Activated CD8-positive, alpha-beta memory T cell treated with anti-CD3 and anti-CD28 coated beads for 1 hour (primary cell): ENCODE measurements at places on chromosomes 3 and 15.

- no peak for DNase-seq
Observed at GRCh38 chr3:16174389-16174788, at the start of gene GALNT15. Gene GALNT15 (plus strand): TSS chr3:16174680. CDS start chr3:16175152, 472 bp downstream.

DNA sequence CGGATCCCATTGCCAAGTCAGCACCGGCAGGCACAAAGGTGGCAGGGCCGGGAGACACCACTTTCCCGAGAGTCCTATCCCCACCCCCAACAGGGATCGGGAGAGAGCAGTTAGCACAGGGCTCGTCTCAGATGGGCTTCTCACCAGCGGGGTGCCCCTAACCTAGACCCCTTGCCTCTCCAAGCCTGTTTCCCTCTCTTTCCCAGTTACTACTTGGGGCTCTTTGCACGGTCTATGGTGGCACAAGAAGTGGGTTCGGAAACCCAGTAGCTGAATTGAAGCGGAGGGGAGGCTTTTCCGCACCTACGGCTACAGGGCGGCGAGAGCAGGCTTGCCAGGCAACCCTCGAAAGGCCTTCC is 383 bp upstream of the EFCC1 start:
- no peak for DNase-seq

GRCh38 chr15:34483644-34484043 is 46.0 kb upstream of the GOLGA8A start:
- no peak for DNase-seq

DNA sequence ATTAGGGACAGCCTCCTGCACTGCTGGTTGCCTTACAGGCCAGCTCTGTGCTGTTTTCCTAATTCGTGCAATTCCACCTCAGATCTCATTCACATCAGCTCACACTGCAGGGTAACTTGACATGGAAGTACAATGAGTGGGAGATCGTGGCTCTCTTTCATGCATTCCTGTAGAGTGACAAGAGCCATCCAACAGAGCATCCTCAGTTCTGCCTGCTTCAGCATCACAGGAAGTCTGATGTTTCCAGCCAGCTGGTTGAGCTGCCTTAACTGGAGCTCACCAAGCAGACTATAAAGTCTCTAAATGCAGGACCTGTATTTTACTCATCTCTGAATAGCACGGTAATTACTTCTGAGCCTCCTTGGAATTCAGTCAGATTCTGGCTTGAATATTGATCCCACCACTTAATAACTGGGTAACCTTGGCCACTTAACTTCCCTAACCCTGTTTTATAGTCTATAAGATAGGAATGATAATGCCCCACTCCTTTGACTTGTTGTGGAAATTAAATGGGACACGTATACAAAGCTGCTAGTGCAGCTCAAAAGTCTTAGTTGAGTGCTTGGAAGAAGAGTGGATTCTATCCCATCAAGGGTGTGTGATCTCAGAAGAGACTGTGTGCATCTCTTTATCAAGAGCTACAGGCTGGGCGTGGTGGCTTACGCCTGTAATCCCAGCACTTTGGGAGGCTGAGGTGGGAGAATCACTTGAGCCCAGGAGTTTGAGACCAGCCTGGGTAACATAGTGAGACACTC is 1.4 kb upstream of the DIS3L start:
- no peak for DNase-seq

- DNase-seq = no peak
Observed at GRCh38 chr3:52891164-52891563, 6.2 kb downstream of the STIMATE start.

DNA sequence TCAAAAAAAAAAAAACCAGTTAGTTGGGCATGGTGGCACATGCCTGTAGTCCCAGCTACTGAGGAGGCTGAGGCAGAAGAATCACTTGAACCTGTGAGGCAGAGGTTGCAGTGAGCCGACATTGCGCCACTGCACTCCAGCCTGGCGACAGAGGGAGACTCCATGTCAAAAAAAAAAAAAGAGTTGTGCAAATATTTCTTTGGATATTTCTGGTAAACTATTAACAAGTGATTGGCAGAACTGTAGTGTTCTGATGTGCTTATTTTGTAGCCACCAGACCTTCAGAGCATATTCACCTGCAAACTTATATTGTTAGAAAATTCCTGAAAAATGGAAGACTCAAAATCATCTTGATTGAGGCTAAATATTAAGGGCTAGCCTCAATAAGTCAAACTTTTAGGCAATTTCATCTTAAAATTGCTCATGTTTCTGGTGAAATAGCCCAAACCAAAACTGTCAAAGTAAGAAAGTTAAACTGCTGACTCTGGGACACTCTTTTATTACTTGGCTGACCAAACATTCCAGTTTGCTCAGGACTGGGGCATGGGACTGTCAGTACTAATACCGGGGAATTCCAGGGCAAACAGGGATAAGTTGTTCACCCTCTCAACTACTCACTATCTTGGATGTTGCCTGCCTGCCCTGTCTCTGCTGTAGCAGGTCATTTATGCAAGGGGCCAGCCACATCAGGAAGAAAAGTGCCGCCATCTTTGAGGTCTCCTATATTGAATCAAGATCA is 37.0 kb downstream of the ABHD2 start:
- DNase-seq = no peak

GRCh38 chr15:41241221-41241964 is 10.3 kb downstream of the CHP1 start:
- no peak for DNase-seq

DNA sequence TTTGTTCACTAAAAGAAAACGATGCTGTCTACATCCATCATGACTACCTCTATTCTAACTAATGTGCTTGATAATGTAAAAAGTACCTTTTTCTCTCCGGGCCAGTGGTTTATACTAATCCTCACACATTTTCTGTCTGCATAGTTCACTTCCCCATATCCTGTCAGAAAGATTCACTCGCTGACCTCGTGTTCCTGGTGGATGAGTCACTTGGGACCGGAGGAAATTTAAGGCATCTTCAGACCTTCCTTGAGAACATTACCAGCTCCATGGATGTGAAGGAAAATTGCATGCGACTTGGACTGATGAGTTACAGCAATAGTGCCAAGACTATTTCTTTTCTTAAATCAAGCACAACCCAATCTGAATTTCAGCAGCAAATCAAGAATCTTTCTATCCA is 33.8 kb downstream of the COL6A5 start:
- DNase-seq = no peak

DNA sequence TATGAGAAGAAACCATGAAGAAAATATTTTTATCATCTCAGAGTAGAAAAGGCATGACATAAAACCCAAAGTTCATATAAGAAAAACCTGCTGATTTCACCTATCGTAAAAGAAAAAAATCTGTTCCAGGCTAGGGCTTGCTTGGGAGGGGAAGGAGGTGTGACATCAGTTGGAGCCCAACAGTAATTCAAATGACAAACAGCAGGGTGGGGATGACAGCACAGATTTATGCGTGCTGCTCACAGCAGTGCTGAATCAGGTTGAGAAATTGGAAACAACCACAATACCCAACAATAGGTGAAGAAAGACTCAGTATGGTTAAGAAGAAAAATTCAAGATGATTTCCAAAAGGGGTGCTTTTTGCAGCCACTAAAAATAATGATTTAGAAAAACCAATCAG is 172.4 kb downstream of the PDE8A start:
- DNase-seq = no peak

DNA sequence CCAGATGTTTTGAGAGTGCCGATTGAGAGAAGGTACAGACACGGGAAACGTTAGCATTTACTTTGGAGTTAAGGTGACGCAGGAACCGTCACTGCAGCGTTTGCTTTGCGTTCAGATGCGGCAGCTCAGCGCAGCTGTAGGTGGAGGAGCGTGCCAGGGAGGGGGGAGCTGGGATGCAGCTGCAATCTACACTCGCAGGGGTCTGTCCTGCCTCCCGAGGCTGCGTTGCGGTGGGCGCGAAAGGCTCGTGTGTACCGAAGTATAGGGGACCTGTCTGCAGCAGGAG is 425 bp upstream of the FYTTD1 start:
- DNase-seq = no peak

GRCh38 chr3:43024181-43024885 is 45.2 kb downstream of the GASK1A start:
- DNase-seq = no peak

- DNase-seq = no peak
Observed at GRCh38 chr15:78797951-78798350, 13.3 kb downstream of the ADAMTS7 start.

- DNase-seq = no peak
Observed at GRCh38 chr15:73886717-73887345, 13.5 kb downstream of the TBC1D21 start.

- no peak for DNase-seq
Observed at GRCh38 chr15:71780115-71780976, 30.0 kb upstream of the NR2E3 start.

DNA sequence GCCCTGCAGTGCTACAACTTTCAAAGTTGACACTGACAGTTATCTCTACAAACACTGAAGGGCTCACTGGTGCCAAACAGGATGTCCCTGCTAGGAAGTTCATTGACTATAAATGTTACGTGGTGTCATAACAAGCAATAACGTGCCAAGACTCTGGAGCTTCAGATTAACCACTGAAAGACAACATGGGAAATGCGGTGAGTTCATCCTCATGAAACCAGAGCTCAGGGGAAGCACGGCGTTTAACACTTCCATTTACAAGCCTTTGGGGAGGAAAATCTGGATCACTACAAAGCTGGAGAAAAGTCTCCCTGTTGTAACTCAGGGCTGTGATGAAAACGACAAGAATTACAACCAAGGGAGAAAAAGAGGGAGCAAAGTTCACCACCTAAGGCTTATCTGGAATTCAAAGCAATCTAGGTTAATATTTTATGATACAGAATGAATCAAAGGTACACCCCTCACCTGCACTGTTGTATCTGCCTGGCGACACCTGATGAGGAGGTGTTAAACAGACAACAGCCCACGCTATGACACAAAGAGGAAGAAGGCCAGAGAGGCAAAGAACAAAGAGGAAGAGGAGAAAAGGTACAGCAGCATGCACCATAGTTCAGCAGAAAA is 27.0 kb downstream of the SHQ1 start:
- DNase-seq = no peak

DNA sequence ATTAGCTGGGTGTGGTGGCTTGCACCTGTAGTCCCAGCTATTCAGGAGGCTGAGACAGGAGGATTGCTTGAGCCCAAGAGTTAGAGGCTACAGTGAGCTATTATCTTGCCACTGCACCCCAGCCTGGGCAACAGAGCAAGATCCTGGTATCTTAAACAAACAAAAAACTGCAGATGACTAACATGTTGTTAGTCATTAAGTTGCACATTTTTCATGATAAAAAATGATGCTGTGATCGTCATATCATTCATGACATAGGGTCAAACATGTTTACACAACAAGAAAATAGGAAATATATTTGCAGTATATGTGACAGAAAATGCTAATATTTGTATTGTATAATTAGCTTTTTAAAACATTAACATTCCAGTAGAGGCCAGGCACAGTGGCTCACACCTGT is 20.2 kb upstream of the DAPK2 start:
- DNase-seq = no peak

- DNase-seq = no peak
Observed at GRCh38 chr3:113712129-113712528, 15.7 kb upstream of the USF3 start.

DNA sequence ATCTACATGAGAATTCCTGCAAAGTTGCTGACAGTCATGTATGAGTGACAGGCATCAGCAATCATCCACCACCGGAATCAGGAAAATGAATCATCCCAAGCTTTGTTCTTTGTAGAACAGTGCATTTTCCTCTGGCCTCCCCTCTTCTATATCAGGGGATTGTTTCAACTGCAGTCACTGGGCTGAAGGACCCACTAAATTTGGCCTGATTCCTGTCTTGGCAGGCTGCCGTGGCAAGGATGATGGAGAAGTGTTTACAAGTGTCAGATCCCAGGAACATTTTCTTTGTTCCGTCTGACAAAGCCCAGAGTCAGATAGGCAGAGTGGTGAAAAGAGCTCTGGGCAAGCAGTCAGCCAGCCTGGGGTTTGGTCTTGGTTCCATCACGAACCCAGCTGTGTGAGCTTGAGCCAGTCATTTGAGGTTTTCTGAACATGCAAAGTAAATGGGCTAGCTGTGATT is 175.1 kb upstream of the TSC22D2 start:
- no peak for DNase-seq

- DNase-seq = no peak
Observed at GRCh38 chr3:30305021-30305420, 301.4 kb upstream of the TGFBR2 start.

GRCh38 chr15:37788330-37788729 is 146.1 kb upstream of the TMCO5A start:
- no peak for DNase-seq

- DNase-seq = no peak
Observed at GRCh38 chr3:194690501-194691372, 5.1 kb downstream of the FAM43A start.

DNA sequence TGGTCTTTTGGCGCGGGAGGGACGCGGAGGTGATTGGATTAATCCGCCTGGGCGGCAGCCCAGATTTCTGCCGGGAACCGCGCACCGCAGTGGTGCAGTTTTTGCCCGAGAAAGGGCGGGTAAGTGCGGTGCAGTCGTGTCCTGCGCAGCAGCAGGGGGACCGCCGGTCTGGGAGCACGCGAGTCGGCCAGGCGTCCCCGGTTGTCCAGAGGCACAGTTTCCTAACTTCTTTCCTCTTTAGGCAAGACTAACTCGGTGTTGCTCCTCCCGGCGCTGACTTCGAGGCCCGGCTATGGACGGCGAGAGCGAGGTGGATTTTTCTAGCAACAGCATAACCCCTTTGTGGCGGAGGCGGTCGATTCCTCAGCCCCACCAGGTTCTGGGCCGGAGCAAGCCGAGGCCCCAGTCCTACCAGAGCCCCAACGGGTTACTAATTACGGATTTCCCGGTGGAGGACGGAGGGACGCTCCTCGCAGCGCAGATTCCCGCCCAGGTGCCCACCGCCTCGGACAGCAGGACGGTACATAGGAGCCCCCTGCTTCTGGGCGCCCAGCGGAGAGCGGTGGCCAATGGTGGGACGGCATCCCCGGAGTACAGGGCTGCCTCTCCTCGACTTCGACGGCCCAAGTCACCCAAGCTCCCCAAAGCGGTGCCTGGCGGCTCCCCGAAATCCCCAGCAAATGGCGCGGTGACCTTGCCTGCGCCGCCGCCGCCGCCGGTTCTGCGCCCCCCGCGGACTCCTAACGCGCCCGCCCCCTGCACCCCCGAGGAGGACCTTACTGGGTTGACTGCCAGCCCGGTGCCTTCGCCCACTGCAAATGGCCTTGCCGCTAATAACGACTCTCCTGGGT is 736 bp downstream of the ARHGEF26 start:
- no peak for DNase-seq

DNA sequence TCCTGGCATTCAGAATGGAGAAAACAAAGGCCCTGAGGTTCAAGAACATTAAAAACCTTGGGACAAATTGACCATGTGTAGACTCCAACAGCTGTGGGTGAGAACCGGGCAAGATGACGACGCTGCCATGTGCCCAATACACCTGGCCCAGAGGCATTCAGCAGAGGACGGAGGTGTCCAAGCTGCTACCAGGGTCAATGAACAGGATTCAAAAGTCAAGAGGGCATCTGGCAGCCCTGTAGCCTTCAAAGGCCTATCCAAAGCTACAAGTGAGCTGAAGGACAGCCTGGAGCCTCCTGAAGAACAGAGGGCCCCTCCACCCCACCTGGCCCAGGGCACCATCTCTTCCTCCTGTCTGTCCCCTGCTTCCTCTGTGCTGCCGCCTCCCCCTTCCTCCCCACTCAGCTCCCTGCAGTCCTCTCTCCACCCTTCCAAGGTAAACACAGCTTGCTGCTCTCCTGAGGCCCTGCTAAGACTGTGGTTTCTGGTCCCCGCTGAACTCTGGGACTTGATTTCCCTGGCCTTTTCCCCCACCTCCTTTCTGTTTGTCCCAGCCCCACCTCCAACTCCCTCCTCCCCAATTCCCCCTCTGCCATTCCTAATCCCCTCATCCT is 57.5 kb downstream of the HMCES start:
- DNase-seq = no peak

- no peak for DNase-seq
Observed at GRCh38 chr3:195697582-195698324, 23.0 kb upstream of the MUC20 start.

GRCh38 chr3:32706348-32707025 is 21.5 kb downstream of the CNOT10 start:
- DNase-seq = no peak
